Fibroblast of skin of right biceps (primary cell): ENCODE measurements at places on chromosomes 7 and 10.

DNA sequence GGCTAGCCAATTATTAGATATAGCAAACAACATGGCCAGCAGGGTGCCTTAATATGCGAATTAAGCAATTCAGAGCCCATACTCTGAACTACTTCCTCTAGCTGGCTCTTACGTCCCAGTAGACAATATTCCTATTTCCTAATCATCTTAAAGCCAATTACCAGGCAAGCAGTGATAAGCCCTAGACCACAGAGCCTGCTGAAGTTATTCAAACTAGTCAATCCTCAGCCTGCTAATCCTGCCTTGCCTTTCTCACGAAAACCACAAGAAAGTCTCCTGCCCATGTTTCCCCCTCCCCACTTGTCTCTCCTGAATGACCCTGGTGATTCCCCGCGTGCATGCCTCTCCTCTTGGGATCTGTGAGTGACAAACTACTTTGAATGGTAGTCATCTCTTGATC, 86.8 kb upstream of the CACNA2D1 start:
- DNase-seq = no peak

GRCh38 chr7:122528879-122529481, 169.9 kb downstream of the RNF133 start:
- DNase-seq = peak; percentile 25

- DNase-seq = no peak
These were observed 70.1 kb upstream of the EEPD1 start for GRCh38 chr7:36082910-36083309.

DNA sequence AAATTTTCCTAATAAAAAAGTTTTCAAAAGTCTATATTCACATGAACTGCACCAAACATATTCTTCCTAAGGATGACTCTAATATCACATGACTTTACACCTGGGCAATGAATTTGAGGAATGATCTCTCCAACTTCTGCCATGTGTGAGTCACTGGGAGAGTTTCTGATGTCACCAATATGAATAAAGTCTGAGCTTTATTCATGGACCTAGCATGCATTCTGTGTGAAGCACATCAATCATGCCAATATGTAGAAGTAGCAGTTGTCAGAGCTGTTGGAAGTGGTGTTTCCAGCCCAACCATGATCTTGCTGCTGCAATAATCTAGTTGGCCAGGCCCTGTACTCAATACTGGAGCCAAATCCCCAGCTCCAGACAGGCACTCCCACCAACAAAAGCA, 91.7 kb upstream of the IFRD1 start:
- DNase-seq = no peak

DNA sequence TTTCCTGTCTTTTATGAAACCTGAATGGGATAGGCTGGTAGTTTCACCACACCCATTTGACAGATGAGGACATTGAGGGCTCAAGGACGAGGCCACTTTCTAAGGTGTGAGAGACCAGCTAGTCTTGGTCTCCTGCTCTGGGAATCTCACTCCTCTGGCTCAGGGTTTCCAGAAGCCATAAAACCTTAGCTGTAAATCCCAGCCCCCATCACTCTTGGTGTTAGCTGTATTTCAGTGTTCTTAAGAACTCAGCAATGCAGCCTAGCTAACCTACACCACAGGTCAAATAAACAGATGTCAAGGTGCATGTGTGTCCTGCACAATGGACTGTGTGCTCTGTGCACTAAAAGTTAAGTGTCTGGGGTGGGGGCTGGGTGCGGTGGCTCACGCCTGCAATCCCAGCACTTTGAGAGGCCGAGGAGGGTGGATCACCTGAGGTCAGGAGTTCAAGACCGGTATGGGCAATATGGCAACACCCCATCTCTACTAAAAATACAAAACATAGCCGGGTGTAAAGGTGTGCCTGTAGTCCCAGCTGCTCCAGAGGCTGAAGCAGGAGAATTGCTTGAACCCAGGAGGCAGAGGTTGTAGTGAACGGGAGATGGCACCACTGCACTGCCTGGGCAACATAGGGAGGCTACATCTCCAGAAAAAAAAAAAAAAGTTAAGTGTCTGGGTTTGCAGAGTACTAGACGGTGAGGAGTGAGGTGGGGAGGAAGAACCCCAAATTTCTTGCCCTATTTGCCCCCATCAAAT, 567 bp upstream of the EPO start:
- peak; percentile 41 for DNase-seq

- DNase-seq = no peak
These were observed 38.8 kb downstream of the EPC1 start for GRCh38 chr10:32308027-32308603.

DNA sequence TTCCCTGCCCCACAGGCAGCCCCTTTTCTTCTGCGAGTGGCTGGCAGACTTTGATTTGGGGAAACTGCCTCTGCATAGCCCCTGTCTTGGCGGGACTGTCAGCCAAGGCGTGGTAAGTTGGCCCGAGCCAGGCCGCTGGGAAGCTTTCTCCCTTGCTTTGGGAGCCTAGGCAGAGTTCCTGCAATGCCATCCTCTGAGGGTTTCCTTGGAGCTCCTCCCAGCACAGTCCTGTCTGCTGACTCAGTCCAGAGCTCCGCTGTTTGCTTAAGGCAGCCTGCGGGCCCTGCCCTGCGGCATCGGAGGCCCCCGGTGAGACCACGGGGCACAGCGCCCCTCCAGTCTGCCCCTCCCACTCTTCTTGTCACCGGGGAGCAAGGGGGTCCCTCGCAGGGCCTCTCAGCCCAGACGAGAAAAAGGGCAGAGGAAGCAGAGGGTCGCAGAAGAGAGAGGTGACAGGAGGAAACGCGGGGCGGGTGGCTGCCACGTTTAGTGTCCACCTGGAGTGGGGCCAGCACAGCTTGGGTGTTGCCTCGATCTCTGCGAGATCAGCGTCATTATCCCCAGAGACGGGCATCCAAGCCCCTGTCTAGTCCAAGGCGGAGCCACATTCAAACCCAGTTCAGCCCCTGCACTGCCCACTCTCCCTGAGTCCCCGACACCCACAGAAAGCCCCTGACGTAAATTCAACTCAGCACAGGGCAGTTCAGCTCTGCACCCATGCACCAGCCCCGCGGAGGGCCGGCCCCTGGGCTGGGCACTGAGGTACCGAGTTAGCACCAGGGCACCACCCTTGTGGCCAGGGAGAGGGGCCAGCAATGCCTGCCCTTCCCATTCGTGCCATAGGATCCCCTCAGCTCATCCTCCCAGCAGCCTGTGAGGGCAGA, 59.0 kb upstream of the CHST15 start:
- DNase-seq = peak; percentile 56

GRCh38 chr7:133029463-133029862, 52.4 kb downstream of the CHCHD3 start:
- no peak for DNase-seq

GRCh38 chr10:7438196-7438986, 27.6 kb upstream of the SFMBT2 start:
- no peak for DNase-seq

DNA sequence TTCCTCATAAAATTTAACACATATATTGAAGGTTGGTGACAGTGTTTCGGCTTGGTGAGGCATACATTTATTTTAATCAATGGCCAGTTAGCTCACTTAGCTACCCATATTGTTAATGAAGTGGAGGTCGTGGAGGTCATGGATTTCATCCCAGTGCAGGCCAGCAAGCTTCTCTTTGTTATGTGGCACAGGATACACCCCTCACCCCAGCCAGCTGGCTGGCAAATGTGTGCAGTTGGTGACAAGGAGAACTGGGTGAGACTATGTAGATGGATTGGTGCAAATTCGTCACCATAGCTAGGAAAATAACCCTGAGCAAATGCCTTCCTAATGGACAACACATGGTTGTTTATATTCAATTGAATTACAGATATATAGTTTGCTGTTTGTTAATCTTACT, 50.5 kb upstream of the FOXP2 start:
- DNase-seq = no peak

GRCh38 chr7:116671681-116672595, at the start of gene MET:
TSS of gene MET (plus strand) at chr7:116672196. CDS start at chr7:116699085, 26,889 bp downstream.
- DNase-seq = peak; percentile 82

DNA sequence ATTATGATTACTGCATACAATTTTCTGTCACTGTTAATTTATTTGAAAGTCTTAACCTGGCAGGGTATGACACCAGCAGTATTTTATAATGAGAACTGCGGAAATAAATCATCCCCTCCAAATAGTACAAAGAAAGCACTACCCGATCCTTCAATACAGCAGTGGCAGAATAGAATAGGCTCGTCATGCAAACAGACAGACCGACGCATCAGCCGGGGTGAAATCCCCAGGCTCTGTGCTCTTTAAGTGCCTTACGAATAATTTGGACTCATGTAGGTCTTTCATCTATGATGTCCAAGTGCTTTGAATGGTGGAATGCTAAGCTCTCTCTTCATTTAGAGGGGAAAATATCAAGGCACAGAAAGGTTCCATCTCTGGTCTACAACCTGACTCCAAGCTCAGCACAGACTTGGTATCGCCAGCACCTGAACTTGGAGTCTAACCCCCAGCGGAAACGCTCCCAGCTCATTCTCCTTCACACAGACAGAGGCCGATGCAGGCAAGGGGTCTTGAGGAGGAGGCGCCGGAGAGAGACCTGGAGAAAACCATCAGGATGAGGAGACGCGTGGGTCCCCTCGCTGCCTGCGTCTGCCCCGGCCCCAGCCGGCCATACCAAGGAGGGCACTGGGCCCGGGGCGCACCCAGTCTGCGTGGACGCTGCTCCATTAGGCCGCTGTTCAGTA, 568.1 kb upstream of the MKI67 start:
- DNase-seq = no peak

DNA sequence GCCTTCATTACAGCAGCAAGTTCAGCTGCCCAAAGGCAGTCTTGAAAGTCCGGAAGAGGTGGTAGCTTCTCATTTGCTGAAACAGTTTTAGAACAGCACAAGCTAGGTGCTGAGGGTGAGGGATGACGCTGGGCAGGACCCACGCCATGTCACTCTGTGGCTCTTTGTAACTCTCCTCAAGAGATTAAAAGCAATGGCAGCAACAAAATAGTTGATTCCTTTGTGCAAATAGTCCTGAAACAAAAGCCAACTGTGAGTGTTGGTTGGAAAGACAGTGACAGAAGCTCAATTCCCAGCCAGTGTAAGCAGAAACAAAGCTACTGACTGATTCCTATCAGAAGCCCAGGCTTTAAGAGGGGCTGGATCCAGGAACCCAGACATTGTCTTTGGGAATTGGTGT, 47.6 kb upstream of the AQP1 start:
- DNase-seq = no peak

DNA sequence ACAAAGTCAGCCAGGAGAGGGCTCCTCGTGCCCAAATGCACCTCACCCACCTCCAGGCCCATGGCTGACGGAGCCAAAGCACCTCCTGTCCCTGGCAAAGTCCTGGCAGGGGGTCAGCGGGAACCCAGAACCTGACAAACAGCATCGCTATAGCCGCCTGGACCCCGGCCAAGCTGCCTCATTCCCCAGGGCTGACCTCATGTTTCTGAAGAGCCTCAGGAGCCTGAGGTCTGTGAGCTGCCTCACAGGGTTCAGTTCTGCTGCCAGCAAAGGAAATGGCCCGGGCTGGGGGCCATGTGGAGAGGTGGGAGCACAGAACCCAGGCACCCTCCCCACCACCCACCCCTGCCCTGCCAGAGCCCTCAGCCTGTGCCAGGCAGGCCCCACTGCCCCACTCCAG, 4.2 kb upstream of the NANOS1 start:
- DNase-seq = peak; percentile 79

GRCh38 chr10:121481180-121481579, 117.1 kb downstream of the FGFR2 start:
- DNase-seq = peak; percentile 31

GRCh38 chr7:142770661-142771352, at the start of gene PRSS2:
TSS of gene PRSS2 (plus strand) at chr7:142770970. CDS start at chr7:142770983, 13 bp downstream.
- DNase-seq = no peak

DNA sequence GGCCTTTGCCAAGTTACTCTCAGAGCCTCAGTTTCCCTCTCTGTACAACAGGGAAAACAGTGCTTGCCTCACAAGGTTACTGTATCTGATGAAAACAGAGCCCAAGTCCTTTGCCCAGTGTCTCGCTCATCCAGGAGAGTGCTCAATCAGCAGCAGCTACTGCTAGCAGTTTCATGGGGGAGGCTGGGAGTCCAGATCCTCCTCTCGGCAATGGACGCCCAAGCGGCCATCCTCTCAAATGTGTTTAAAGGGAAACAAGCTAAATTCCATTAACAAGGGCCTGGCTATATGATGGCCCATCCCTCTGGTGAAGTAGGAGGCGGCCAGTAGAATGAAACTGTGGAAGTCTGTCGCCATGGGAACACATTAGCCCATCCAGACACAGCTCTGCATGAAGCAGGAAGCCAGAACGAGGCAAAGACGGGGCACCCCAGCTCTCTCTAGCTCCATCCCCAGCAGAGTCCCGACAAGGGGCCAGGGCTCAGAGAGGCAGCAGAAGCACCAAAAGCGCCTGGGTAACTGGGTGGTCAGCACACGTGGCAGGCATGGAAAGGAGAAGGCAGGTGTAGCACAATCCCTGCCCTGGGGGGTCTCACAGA, 35.2 kb downstream of the FAM53B start:
- DNase-seq = no peak

- DNase-seq = peak; percentile 33
These were observed 205.0 kb downstream of the DIP2C start for GRCh38 chr10:484441-484924.

GRCh38 chr10:57654856-57655255, 612.8 kb downstream of the IPMK start:
- DNase-seq = no peak

- peak; percentile 9 for DNase-seq
These were observed 6.2 kb downstream of the STEAP4 start for GRCh38 chr7:88300401-88300945.

GRCh38 chr7:69049326-69049725, 548.9 kb upstream of the AUTS2 start:
- DNase-seq = peak; percentile 53

GRCh38 chr7:25891591-25891990, 260.4 kb upstream of the NFE2L3 start:
- DNase-seq = no peak

GRCh38 chr7:27952456-27953285, 212.7 kb downstream of the TAX1BP1 start:
- peak; percentile 71 for DNase-seq

DNA sequence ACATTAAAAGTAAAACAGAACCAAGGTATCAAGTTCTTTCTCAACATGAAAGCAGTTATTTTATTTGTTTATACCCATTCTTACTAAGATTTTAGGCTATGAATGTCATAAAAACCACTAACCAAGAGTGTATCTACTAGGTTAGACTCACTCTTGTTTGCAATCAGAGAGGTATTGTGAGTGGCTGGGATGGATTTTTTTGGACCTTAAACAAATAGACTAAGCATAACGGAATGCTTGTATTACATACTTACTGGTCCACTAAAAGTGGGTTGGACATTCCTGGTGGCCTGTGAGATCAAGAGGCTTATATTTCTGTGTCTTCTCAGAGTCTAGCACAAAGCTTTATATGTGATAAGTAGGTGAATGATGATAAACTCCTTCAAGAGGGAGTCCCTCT, 32.6 kb upstream of the CBLL1 start:
- peak; percentile 53 for DNase-seq

DNA sequence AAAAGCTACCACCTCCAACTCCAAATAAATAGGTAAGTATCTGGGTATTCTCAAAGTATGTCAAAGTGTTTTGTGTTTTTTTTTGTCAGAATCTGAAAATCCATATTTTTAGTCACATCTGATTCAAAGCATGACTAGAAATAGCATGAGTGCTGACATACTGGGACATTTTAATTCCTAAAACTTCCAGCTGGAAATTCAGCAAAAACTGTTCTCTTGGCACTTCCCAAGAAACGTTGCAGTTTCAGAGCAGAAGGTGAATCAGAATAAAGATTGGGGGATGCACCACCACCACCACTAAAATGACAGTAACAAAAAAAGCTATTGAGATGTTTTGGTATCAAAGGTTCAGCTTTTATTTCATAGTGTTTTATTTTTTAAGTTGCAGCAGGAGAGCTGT, 724.6 kb upstream of the CELF2 start:
- no peak for DNase-seq
